NCI-H187 (cell line): ENCODE measurements at places on chromosomes 7 and 10.

- DNase-seq: no peak
Measured at GRCh38 chr10:114281006-114281405, 42.0 kb downstream of the VWA2 start.

DNA sequence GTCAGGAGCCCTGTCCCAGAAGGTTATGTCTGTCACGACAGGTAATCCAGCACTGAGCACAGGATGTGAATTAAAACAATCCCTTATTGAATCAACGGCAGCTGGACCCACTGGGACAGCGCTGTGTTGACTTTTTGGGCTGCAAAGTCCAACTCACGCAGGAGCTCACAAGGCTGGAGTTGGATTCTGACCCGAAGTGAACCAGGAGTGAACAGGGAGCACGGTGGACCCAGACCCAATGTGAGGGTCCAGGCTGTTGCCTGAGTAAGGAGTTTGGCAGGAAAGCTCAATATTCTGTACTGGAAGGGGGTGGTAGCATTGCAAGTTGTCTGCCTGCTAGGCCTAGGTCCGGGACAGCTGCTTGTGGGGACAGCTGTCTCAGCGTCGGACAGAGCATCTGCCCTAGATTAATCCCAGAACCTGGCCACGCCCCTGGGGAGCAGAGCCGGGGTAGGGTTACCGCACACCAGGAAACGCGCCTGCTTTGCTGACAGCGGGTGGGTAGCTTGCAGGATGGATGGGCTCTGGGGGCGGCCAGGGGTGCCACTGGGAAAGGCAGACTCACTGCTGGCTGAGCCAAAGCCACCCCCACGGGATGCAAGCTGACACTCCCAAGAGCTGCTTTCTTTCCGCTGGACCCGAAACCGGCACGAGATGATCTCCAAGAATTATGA is 24.0 kb downstream of the COL26A1 start:
- DNase-seq: no peak

DNA sequence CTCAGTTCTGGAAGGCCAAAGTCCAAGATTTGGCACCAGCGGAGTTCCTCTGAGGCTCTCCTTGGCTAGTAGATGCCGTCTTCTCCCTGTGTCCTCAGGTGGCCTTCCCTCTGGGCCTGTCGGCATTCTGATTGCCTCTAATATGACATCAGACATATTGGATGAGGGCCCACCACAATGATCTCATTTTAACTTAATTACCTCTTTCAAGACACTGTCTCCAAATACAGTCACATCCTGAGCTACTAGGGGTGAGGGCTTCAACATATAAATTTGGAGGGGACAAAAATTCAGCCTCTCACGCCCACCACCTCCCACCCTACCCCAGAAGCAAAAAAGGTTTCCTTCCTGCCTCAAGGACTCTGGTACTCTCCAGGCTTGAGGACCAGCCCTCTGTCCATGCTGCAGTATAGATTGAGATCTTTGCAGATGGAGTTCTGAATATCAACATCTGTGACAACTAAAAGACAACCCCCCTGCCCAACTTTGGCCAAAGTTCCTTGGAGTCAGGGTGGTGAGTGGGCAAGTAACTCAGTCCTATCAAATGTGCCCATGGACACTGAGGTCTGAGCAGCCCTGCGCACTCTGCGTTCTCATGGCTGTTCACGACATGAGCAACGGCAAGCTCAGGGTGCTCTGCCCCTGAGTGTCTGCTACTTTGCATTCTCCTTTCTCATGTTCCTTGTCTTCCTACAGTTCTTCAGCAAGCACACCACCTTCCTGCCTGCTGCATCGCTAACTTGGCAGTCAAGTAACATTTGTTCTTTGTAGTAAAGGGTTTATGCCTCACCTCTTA is 11.5 kb downstream of the TMEM176B start:
- no peak for DNase-seq

DNA sequence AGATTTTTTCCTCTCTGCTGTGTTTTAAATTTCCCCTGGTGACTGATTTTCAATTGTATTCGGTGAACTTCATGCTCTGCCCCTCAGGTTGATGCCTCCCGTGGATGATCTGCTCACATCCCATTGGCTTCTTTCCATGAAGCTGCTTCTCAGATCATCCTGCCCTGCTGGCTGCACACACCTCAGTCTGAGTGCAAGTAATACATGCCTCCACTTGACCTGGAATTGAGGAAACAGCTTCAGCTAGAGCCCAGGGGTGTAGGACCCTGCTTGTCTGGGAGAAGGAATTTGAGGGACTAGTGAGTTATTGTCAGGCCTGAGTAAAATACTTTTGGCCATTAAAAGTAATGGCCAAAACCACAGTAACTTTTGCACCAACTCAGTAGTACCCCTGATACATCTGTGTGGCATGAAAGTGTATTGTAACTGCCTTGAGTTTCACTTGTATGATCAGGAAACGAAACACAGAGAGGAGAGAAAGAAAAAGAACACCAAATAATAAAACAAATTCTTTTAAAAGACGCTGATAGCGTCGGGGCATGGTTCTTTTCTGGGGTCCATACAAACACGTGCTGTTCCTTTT is 49.4 kb downstream of the SPAM1 start:
- no peak for DNase-seq

DNA sequence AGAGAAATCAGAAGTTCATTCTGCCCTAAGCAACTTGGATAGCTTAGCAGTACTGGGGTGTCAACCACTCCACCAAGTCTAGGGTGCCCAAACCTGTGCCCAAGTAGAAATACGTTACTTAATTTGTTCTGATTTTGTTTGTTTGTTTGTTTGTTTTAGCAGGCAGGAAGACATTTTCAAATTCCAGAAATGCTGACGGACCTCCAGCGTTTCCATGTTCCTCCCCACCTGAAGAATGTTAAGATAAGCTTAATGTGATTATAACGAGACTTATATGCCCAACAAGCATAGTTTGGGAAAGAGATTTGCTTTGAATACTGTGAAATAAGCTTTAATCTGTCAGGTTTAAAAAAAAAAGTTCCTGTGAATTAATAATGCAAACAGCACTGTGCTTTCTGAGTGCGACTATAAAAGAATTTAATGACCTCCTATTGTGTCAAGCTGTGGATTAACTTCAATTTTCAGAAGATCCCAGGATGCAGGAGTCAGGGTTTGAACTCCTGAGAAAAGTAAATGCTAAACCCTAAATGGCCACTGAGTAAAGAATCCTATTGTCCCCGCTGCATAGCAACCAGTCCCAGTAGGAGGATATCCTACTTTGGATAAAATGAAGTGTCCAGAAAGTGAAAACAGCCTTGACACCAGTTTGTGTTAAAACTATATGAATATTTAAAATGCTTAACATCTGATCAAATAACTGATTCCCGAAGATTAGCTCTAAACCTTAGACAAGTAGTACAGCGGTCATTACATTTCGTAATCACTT is 56.5 kb downstream of the LYZL1 start:
- no peak for DNase-seq

DNA sequence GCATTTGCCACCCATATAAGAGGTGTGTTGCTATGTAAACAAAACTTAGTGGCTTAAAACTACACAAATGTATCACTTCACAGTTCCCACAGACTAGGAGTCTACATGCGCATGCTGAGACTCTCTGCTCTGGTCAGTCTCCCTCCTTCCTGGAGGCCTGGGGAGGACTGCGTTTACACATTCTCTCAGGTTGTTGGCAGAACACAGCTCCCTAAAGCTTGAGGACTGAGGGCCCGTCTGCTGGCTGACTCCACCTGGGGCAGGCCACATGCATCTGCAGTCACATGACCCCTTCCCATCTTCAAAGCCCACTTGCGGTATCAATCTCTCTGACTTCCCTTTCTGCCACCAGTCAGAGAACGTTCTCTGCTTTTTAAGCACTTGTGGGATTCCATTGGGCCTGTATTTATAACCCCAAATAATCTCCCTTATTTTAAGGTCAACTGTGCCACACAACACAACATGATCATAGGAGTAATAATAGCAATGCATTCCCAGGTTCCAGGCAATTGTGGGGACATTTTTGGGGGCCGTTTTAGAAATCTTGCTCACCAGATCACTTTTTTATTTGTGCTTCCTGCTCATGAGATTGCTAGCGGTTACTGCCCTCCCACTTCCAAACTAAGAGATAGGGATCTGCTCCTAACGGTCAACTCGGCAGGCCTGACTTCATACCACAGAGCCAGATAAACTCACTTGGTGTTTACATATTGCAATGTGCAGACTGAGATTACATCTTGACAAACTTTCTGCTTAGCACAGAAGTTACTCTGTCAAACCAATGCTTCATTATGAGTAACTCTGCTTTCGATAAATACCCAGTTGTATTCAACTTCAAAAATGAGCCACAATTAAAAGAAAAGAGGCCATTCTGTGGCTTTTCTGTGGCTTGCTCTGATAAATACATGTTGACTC is 96.3 kb downstream of the ALOX5 start:
- no peak for DNase-seq
